ENCODE measurements at places on chromosomes 1 and 21.

- DNase-seq = no peak
These were observed 2.9 kb downstream of the CACHD1 start for GRCh38 chr1:64472805-64473204.

DNA sequence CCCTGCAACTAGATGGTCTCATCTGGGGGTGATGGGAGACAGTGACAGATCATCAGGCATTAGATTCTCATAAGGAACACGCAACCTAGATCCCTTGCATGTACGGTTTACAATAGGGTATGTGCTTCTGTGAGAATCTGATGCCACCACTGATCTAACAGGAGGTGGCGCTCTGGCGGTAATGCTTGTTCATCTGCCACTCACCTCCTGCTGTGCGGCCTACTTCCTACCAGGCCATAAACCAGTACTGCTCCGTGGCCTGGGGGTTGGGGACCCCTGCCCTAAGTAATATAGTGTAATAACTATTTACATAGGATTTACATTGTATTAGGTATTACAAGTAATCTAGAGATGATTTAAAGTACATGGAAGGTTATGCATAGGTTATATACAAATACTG, 134.9 kb downstream of the CLEC20A start:
- DNase-seq = no peak

GRCh38 chr1:232018231-232019025, 391.8 kb downstream of the DISC1 start:
- DNase-seq = no peak

- DNase-seq = no peak
These were observed at the start of gene AQP10 for GRCh38 chr1:154320882-154321608. Gene AQP10 (plus strand): TSS chr1:154321093. CDS start chr1:154321156, 63 bp downstream.

DNA sequence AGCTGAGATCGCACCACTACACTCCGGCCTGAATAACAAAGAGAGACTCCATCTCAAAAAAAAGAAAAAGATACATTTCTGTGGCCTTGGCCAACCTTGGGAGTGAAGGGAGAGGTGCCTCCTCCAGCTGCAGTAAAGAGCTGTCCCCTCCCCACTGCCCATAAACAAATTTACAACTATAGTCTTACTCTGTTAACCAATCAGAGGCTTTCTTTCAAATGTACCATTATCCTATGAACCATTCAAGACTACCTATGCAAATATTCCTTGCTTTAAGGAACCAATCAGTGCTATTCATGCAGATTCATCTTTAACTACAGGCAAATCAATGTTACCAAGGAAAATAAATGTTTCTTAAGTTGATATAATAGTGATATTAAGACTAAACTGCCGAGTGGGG, 1.0 kb downstream of the CELA2B start:
- no peak for DNase-seq

DNA sequence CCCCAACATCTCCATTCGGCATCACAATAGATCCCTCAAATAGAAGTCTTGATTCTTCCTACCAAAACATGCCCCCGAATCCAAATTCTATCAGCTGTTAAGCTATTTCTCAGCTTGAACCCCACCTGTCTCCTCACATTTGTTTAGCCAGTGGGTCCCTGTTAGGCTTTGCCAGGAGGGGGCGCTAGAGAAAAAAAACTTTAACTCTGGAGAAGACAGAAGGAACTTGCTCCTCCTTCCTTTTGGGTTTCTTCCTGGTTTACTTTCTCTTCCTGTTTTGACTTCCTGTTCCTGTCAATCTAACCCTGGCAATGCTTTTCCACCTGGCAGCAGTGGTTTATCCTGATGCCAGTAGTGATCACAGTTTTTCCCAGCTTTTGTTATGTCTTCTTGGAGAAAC, 95.6 kb upstream of the KCNK1 start:
- DNase-seq = peak; percentile 13

GRCh38 chr1:161374373-161374772, 6.7 kb upstream of the CFAP126 start:
- no peak for DNase-seq

- no peak for DNase-seq
These were observed 1.5 kb downstream of the EPRS1 start for GRCh38 chr1:220044678-220045355.

- DNase-seq = no peak
These were observed 905 bp downstream of the LIX1L start for GRCh38 chr1:145956781-145957442.

DNA sequence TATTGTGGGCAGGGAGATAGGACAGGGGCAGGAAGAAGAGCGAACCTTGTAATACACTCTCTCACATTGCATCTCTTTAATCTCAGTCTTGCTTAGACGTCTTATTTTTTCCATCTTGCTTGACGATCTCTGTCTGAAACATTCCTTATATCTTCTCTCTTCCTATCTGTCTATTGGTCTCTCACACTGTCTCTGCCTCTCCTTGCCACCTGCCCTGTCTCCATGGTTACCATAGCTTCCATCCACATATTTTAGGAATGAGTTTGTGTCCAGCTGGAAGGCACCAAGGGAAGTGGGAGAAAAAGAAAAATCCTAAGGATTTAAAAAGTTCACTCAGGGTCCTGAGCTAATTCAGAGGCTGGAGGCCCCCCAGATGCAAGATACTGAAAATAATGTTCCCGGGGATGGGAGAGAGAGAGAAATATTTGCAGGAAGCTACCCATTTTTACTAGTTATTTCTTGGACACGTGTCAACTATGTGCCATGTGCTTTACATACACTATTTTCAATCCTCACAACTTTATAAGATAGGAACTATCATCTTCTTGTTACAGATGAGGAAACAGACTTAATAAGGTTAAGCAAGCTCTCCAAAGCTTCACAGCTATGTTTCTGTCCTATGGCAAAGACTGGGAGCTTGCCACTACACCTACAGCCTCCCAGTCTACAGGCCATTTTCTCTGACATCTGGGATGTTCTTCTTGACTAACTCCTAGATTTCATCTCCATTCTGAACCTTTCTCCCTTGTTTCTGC, 933 bp downstream of the ANKRD34A start:
- DNase-seq = no peak

DNA sequence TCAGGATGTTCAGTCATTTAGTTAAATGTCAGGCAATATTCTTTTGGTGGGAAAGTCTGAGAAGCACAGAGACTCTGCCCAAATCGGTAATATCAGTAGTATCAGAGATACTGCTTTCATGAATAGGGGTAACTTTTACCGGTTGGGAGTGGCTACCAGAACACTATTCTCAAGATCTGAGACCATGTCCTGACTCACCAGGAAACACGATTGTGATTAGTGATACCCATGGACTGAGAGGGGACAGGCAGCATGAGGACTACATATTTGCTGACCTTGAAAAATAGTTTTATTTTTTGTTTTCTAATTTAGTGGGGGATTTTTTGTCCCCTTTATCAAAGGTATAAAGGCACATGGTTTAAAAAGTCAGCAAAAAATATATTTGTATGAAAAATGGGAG, 76.0 kb upstream of the NEK2 start:
- no peak for DNase-seq

GRCh38 chr1:87450615-87451209, 122.0 kb downstream of the LMO4 start:
- peak; percentile 15 for DNase-seq

GRCh38 chr1:219347921-219348391, 174.3 kb downstream of the LYPLAL1 start:
- DNase-seq = no peak

- DNase-seq = no peak
These were observed 220.5 kb upstream of the B3GALT2 start for GRCh38 chr1:193406901-193407300.

DNA sequence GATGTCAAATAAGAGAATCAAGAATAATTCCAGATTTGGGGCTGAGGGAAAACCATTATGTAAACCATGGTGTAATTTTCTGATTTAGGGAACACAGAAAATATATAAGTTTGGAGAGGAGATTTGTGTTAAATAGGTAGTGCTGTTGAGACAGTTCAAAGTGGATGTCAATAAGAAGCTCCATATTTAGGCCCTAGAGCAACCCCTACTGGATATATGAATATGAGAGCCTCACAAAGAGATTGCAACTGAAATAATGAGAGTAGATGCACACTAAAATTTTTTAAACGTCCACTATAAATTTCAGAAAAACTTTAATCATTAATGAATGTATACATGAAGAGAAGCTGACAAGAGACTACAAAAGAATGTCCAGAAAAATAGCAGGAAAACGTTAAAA, 1447.8 kb upstream of the PRMT6 start:
- no peak for DNase-seq

DNA sequence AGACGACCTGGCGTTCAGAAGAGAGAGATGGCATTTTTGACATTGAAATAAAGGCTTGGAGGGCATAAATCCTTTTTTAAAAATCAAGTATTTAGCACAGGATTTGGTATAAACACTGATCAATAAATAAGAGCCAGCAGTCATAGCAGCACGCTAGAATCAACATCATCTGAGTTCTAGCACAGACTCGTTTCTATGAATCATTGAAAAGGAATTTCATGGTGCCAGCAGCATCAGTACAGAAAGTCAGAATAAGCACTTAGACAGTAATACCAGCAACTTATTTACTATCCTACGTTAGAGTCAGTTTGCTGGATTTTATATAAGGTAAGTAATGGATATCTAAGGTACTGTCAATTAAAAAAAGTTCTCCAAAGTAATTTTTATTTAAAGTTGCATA, 119.3 kb downstream of the HLCS start:
- DNase-seq = no peak

DNA sequence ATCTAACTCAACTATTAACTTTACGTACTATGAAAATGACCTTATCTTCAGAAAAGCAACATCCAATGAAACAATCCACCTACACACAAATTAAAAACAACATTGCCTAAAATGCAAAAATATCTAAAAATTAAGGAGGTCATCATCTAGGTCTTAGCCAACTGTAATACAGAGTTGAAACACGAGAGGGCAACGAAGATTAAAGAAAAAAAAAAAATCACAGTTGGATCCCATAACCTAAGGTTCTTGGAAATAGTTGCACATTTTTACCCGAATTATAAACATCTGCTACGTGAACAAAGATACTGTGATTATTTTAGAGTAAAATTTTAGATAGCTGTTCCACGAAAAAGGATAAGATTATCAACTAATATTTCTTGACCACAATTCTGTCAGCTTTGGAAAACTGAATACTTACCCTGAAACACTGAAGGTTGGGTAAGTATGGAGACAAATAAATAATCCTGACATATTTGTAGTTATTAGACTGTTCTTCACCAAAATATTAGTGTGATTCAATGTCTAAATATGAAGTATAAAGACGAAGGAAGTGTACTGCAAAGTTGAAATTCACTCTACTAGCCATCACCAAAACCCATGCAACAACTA, 88.0 kb upstream of the AK4 start:
- no peak for DNase-seq

DNA sequence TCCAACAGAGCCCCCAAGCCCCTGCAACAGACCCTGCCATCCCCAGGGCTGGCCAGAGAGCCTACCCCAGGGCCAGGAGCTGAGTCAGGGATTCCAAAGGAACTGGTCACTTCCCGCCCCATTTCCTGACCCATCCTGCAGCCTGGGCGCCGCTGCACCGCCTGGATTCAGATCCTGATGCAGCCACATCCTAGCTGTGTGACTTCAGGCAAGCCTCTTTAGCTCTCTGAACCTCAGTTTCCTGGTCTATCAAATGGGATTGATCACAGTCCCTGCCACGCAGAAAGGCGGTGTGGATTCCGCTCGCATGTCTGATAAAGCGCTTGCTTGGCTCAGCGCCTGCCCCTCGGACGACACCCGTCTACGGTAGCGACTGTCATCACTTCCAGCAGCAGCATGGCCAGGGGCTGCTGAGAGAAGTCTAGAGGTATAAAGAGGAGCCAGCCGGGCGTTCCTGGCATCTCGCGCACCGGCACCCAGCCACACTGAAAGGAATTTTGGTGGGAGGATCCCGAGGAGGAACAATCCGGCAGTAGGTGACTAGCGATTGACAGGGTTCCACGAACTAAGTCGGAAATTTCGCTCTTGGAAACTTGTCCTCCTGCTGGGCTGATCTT, 10.1 kb downstream of the EPHA2 start:
- DNase-seq = no peak

DNA sequence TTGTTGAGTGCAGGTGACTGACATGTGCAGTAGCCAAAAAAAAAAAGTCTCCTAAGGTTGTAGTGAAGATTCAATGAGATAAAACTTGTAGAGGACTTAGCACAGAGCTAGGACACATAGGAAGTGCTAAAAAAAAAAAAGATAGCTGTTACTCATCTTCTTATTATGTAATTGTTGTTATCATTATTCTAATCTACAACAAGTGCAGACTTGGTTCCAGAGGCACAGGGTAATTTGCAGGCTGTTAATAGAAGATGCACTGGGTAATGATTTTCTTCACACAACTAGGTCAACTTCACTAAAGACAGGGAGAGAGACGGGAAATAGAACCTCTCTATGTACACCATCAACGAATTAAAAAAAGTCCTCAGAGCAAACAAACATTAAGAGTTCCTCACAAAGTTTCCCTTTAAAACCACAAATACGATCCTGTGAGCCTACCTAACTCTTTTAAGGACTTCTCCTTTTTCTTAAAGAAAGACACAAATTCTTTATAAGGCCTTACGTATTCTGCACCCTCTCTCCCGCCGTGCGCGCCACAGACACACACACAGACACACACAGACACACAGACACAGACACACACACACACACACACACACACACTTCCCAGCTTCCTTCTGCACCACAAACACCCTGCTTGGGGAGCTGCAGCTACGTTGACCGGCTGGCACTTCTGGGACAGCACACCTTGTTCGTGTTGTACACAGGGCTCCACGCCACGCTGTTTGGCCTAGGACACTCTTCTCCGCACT, 49.8 kb upstream of the GADD45A start:
- DNase-seq = no peak

DNA sequence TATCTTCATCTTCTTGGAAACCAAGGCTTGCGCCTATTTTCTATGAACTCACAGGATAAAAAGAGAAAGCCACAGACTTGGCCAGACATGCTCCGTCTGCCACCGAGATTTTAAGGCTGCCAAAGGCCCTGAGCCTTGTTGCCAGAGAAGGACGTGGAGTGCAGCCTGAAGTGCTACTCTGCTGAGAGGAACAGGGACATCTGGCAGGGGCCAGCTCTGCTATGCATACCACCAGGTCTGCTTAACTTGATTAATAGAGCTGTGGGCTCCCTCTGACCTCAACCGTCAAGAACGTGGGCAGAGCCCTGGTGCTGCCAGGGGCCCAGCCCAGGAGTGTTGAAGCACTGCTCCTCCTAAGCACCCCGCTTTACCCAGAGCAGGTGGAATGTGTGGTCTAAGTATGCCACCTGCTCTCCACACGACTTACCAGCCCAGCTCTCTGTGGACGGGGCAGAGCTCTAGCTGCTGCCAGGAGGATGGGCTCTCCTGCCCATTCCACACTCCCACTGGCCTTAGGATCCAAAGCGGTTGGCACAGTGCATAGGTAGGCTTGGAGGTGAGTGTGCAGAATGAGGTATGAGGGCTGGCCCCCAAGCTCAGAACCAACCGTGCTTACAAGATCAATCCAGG, 10.6 kb downstream of the HCRTR1 start:
- no peak for DNase-seq

DNA sequence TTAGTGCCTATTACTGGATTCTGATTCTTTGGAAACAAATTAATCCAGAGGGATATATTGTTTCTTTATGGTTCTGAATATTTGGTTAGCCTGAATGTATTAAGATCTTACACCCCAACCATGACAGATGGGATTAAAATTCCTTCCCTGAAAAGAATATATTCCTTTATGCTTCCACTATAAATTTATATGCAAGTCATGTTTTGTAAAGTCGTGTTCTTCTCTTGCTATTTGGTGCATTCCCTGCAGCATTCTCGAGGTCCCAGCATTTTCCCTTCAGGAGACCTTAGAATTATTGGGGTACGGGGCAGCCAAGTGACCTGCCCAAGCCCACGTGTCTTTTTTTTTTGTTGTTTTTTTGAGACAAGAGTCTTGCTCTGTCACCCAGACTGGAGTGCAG, 62.4 kb downstream of the DISC1 start:
- no peak for DNase-seq

- DNase-seq = peak; percentile 70
These were observed 28.4 kb upstream of the C1orf159 start for GRCh38 chr1:1144122-1144842.
